ENCODE measurements at places on chromosomes 11 and 22. TPM values are rescaled to one million over a fixed set of nuclear protein-coding genes. Genes with fewer than 3 reads are reported as not detected.

DNA sequence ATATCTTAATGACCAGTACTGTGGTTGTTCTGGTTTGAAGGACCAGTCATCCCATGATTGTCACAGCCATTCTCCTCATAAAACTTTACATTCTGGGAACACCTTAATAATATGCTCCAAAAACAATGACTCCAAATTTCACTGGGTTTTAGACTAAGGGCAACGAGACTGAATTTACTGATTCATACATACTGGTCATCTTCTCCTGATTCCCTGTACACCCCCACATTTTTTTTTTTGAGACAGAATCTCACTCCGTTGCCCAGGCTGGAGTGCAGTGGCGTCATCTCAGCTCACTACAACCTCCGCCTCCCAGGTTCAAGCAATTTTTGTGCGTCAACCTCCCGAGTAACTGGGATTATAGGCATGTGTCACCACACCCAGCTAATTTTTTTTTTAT lies 78.9 kb downstream of the GAB2 start:
- no peak for DNase-seq

GRCh38 chr11:6249770-6250555 lies 9.7 kb upstream of the CCKBR start:
- DNase-seq = no peak

DNA sequence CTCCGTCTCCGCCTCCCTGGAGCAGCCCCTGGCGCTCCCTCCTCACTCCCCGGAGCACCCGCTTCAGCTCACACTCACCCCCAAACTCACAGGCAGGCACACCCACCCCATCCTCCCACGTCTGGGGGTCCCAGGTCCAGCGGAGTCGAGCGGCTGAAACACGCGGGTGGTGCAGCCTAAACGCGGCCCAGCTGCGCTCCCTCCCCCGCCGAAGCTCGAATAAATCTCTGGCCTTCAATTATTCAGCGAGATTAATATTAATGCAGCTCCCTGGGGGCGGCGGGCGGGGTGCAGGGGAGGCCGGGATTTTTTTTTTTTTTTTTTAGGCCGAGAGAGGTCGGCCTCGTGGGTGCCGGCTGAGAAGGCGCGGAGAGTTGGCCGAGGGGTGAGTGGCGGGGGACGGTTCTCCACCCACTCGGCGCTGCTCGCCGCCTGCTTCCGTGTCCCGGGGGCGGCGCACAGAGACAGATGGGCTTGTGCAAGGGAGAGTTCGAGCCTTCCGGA lies 524 bp upstream of the SLC1A2 start:
- DNase-seq = peak; percentile 8

DNA sequence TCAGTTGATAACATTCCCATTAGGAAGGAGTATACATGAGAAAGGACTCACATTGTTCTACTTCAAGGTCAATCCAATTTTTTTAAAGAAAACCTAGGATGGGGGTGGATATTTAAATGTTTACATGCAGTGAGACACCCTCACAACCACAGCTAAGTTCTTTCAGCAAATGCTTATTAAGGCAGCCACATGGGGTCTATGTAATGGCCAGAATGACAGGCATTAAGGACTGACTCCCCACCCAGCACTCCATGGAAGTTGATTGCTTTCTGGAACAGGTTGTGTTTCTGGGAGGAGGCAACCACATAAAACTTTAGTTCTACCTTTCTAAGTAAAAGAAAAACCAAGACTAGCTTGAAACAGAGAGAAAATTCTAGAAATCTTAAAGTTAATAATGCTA lies 662.0 kb upstream of the CCDC90B start:
- DNase-seq = no peak

- peak; percentile 9 for DNase-seq
These were observed 1.1 kb downstream of the EXT2 start for GRCh38 chr11:44096360-44097185.

DNA sequence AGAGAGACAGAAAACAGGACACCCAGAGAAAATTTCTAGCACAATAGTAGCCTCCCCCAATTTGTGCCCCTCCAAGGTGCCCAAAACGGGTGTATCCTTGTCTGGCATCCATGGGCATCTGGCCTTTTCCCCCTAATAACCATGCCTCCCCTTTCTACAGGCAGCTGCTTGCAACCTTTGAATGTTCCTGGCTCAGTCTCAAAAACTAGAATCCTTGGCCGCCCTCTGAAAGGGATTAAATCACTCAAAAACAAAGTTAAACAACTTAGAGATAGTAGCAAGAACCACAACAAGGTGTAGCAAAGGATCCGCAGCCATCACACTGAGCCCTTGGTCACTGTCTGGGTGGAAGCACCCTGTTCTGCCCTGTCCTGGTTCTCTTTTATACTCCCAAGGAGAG lies 105.6 kb downstream of the MN1 start:
- no peak for DNase-seq

GRCh38 chr11:34860518-34860917 lies 55.7 kb downstream of the APIP start:
- no peak for DNase-seq

GRCh38 chr11:113397212-113397611 lies 9.6 kb downstream of the ANKK1 start:
- DNase-seq = no peak

GRCh38 chr11:129418039-129418438 lies 42.4 kb downstream of the BARX2 start:
- no peak for DNase-seq

DNA sequence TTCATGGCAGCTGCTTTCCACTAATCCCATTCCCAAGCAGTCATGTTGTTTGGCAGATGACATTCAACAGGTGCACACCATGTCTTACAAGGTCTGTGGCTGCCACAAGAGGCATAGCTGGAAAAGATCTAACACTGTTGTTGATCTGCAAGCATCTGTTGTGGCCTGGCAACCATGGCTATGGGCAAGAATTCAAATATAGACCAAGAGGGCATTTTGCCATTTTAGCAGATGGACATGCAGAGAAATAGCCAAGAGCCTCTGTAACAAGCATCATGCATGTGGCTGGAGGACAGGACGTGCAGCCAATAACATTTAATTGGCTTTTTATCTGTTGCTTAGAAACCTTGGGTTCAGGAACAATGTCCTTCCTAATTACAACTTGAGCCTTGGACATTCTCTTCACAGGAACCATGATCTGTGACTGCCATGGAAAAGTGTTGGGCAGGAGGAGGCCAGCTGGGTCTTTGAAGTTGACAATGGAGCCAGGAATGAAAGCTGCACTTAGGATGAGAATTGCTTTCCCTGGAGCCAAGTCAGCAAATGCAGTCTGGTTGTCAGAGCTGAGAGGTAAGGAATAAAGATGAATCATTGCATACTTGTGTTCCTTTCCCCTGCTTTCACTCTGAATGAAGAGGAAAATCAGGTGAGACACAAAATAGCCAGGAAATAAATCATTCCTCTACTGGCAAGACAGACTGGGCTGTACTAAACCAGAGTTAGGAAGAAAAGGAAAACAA lies 113.6 kb upstream of the ANO5 start:
- DNase-seq = no peak

DNA sequence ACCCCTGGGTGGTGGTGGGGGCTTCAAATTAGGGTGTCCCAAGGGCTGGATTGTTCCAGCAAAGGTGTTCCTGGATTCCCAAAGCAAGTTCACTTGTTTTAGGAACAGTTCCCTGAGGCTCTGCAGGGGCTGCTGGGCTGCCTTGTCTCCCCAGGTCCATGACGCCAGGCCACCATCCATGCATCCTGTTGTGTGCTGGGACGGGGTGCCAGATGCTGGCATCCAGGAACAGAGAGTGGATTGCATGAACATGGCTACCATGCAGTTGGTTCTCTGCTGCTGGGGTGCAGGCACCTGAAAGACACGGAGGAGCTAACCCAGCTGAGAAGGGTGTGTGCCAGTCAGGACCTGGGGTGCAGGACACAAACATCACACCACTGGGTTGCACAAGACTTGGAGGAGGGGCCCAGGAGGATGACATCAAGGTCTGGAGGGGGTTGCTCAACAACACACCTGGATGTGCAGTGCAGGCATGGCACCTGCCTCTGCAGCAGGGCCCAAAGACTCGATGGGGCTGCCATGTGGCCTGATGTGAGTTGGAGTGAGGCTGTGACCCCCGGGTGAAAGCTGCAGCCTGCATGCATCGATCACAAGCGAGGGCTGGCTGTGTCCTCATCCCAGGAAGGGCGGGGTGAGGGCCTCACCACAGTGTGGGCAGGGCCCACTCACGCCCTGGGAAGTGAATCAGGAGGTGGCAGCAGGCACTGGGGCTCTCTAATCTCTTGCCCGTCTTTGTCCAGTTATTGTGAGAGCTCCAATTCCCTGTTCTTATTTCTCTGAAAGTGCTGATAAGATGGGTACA lies 74.0 kb upstream of the CLDN5 start:
- no peak for DNase-seq

DNA sequence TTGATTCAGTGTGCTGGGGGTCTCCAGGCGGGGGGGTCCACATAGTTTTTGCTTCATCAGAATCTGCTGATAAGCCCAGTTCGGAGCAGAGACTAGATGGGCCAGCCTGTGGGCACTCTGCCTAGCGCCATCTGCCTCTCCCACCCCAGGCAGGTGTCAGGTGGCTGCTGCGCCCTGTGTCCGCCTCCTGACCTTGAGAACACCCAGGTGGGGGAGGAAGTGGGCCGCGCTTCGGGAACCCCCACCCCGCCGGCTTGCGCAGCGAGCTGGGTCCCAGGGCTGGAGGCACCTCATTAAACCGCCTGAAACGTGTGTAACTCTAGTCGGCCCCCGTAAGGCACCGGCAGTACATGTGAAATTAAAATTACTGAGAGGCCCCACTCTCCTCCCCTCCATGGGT lies 113.6 kb downstream of the KCNQ1 start:
- no peak for DNase-seq

- peak; percentile 59 for DNase-seq
These were observed 197.0 kb downstream of the PGR start for GRCh38 chr11:100932474-100933100.

- DNase-seq = no peak
These were observed 4.7 kb downstream of the RIBC2 start for GRCh38 chr22:45418056-45418769.

- no peak for DNase-seq
These were observed 8.7 kb upstream of the CARD18 start for GRCh38 chr11:105148241-105148640.

DNA sequence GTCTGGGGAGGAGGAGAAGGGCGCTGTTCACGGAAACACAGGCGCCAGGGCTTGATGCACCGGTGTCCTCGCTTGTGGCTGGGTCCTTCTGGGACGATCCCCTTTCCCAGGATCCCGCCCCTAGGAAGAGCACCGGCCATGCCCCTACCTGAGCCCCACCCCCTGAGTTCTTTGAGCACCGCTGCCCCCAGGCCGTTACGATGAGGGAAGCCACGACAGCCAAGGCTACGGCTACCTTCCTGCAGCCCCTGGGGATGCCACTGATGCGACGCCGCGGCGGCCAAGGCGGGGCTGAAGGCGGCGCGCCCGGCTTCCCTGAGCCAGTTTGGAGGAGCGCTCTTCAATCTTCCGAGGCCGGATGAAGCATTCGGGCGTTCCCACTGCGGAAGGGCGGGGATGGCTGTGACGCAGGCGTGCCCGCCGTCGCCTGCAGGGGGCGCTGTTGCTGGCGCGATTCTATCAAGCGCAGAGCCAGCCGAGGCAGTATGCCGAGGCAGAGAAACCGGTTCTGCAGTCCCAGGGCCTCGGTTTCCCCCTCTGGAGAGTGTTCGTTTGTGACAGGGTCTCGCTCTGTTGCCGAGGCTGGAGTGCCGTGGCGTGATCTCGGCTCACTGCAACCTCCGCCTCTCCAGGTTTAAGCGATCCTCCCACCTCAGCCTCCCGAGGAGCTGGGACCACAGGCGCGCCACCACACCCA lies 9.7 kb upstream of the NEFH start:
- DNase-seq = peak; percentile 76

GRCh38 chr11:45924927-45925326 lies 2.5 kb downstream of the LARGE2 start:
- no peak for DNase-seq

GRCh38 chr11:7872890-7873289 lies 58.2 kb downstream of the OR10A6 start:
- no peak for DNase-seq

Gene GAS2
- 6.5 TPM for total RNA-seq

Gene CHRM1
- not detected for total RNA-seq

Gene GRK3
- total RNA-seq = 65.3 TPM

Gene SHISAL1
- not detected for total RNA-seq

Gene TBX1
- not detected for total RNA-seq

Gene ALDH3B1
- total RNA-seq = 0.81 TPM

Gene YAP1
- total RNA-seq = not detected

Gene PRG3
- total RNA-seq = not detected

Gene C22orf42
- total RNA-seq = not detected

Gene RIBC2
- not detected for total RNA-seq

All from B cell (primary cell).